ENCODE measurements at places on chromosomes 6 and 20. TPM values are rescaled to one million over a fixed set of nuclear protein-coding genes. Genes with fewer than 3 reads are reported as not detected.

DNA sequence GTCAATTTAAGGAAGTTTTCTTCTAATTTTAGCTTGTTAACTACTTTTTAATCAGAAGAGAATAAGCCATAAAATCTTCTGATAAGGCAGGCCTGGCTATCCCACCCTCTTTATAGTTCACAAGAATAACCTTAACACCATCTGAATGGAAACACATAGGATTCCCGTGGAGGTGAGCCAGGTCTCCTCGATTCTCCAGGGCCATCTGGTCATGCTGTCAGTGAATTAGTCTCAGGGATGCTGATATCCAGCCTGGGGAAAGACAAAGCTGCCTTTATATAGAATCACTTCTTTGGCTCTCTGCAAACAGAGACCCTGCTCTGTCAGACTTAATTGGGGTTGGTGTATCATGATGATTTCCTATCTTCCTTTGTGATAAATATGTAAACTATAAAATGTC is 30.1 kb upstream of the TAGAP start:
- no peak for DNase-seq

- DNase-seq = no peak
Observed at GRCh38 chr6:127456465-127456864, 2.7 kb downstream of the KIAA0408 start.

- DNase-seq = no peak
Observed at GRCh38 chr20:62531046-62531838, 55.4 kb upstream of the GATA5 start.

The BNIP5 gene
- total RNA-seq = not detected

GRCh38 chr6:14676064-14676463 is 558.5 kb downstream of the CD83 start:
- DNase-seq = no peak

DNA sequence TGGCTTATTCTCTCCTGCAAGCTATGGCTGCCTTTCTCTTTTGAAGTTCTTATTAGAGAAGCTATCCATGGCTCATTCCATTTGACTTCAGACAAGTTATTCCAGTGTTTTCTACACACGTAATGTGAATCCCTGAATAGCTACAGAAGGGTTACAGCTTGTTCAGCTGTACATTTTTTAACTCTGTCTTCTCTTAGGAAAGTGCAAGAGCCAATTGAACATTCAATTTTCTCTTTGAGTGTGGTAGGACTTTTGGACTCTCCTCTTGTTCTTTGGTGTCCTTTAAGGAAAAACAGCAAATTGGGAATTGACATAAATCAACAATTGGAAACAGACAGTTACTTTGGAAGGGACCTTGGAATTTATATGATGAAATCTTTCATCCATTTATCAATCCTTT is 125.8 kb downstream of the EPM2A start:
- no peak for DNase-seq

The LGSN gene
- not detected for total RNA-seq

The SLC17A3 gene
- total RNA-seq = 2.4 TPM
